ENCODE measurements at places on chromosomes 5 and 9.

DNA sequence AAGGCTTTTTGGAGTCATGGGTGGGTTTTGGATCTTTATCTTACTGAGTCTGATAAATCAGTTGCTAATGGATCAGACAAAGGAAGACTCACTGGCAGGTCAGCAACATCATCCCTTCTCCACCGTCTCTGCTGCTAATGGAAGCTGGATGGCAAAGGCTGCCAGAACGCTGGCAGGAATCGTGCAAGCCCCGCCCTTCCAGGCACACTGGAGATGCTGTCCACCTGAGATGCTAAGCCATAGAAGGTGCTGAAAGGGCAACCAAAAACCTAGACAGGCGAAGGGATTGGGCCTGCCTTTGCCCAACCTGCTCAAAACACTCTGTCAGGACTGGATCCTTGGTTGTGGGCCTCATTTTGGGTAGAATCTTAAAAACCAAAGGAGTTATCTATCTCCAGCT lies 139.5 kb upstream of the FSTL4 start:
- DNase-seq: no peak

GRCh38 chr5:76403766-76404222 lies 709 bp downstream of the IQGAP2 start:
- DNase-seq: peak; percentile 39

DNA sequence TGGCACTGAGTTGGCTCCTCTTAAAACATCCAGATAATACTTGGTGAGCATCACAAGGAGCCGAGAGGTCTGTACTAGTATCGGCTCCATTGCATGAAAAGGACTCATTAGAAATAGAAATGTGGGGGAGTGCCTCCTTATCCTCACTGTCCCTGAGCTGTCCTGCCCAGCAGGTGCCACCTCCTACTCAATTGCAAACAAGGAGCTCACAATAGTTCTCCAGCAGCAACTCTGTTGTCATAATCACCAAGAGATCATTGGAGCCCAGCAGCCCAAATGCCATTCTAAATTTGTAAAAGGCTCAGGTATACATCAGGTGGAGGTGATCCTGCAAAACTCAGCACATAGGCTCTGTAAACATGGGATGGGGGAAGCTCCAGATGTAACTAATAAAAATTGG lies 99.1 kb downstream of the PLK2 start:
- no peak for DNase-seq

- DNase-seq: no peak
Measured at GRCh38 chr9:108053555-108054061, 564.0 kb upstream of the KLF4 start.

DNA sequence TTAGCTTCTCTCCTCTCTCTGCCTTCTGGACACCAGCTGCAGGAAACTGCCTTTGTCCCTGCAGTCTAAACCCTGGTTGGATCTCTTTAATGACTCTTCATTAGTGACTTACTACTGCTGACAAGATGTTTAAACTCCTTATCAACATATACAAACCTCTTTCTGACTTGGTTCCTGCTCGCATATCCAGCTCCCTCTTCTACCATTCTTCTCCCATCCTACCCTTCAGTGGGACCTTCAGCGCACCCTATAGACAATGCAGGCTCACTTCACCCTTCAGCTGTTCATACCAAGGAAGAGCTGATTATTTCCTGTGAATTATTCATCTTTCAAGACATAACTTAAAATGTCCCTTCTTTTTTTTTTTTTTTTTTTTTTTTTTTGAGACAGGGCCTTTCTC lies 436.5 kb downstream of the KIAA0825 start:
- no peak for DNase-seq

DNA sequence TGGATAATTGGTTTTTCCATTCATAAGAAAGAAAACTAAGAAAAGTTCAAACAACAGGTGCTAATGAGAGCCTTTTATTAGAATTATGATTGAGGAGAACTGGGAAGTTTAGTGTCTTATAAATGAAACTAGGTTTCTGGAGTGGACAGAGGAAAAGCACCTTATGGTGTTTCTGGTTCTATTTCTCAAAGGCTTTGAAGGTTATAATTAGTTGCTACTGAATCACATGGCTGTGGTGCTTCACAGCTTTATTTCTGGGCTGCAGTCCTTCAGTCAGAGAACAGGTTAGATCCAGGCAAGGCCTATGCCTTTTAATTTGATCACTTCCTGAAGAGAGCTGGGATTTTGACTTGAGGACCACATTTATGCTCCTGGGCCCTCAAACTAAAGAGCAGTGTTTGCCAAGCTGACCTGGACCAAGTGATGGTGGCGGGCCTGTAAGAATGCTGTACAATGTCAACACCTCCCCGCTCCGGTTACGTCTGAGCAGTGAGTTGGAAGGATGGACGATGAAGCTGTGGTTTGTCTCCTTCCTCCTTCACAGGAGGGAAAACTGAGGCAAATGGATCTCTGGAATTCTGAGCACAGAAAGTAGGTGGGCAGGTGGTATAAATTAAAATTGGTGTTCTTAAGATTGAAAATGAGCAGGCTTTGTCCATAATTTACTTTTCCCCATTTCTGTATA lies 56.0 kb downstream of the ZNF462 start:
- no peak for DNase-seq

DNA sequence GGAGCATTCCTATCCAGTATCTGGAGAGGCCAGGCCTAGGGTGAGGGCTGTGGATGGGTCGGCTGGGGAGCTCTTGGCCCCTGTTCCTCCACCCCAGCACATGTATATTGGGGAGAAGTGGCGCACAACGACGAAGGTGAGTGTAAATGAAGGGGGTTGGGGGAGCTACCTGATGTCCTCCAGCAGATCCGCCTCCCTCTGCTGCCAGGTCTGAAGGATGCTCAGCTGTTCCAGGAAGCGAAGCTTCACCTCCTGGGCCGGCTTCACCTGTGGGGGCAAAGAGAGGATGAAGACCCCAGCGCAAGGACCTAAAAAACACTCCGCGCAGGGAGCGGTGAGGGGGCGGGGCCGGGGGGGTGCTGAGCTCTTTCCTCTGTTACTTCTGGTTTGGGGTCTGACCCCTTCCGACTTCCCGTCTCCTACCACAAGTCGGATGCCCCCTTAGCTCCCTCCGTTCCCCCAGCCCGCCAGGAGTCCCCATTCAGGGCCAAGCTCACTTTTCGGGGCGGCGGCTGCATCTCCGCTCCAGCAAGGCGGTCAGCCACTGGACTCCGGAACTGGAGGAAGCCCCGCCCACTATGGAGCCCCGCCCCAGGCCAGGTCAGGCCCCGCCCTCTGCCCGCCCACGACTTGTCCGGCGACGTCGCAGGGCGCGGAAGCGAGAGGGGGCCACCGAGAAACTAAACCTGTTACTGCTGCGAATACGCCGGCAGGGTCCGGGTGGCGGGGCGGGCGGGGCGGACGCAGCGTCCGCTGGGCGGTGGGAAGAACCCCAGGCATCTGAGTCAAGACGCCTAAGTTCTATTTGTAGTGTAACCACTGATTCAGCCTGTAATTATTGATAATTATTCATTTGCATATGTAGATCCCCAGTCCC lies at the start of gene FCHSD1:
FCHSD1 (minus strand) TSS at position 568 of the 877 bp plus-strand sequence; CDS start at position 518, 50 bp downstream.
- DNase-seq: peak; percentile 74

- DNase-seq: peak; percentile 24
Measured at GRCh38 chr5:1726469-1726865, 73.2 kb downstream of the MRPL36 start.

DNA sequence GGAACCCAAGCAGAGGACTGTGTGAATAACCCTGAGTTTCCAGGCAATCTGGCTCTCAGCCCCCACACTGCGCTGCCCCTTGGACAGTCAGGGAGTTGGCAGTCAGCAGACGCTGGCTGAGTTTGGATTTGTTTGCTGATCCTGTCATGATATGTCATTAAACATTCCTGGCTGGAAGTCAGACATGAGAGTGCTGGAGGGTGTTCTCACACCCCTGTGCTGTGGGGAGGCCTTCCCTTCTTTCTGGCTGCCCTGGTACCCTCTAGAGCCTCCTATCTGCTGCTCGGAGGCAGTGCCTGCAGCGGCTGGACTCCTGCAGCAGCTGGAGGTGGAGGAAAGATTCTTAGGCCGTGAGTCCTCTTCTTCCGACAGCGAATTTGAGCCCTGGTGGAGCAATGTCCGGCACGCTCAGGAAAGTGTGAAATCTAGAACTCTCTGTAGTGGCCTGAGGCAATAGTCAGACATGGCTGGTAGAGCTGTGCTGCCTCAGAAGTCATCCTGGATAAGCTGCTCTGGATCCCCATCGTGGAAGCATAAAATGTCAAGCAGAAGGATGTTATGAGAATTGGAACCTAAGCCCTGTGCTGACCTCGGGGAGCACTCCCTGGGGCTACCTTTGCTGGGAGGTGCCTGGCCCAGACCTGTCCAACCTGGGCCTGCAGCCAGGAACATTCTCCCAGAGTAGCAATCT lies 72.0 kb downstream of the PDE8B start:
- DNase-seq: no peak

DNA sequence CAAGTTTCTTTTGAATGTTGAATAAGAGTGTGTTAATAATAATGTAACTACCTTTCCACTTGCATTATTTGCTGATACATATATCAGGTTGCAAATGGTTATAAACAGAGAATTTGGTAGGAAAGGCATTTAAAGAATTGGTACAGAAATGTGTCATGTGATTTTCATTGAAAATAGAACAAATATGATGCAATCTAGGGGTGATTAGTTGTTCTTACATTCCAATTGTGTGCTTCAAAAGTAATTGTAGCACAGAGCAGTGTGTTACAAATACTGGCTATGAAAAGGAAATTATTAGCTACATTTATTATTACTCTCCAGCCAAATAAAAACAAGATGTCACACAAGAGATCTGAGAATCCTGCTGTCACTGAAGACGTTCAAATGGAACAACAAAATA lies 61.8 kb upstream of the PRDM9 start:
- DNase-seq: no peak

DNA sequence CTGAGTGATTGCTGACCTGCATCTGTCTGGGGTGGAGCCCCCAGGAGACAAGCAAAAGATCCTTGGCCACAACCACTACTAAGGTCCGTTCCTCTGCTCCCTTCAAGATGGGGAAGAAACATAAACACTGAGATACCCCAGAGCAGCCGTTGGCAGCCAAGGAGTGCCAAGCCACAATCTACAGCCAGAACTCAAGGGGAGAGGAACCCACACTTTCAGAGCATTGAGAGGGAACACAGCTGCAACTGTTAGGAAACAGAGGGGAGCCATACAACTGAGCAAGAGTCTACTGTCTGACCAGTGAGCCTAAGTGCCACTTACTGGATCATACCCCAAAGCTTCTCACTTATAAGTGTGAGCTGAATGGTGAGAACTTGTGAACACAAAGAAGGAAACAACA lies 44.6 kb upstream of the ADRB2 start:
- DNase-seq: no peak

Measured in mesothelial cell of epicardium (in vitro differentiated cells).